ENCODE measurements at places on chromosomes 3 and 15. TPM values are rescaled to one million over a fixed set of nuclear protein-coding genes. Genes with fewer than 3 reads are reported as not detected.

DNA sequence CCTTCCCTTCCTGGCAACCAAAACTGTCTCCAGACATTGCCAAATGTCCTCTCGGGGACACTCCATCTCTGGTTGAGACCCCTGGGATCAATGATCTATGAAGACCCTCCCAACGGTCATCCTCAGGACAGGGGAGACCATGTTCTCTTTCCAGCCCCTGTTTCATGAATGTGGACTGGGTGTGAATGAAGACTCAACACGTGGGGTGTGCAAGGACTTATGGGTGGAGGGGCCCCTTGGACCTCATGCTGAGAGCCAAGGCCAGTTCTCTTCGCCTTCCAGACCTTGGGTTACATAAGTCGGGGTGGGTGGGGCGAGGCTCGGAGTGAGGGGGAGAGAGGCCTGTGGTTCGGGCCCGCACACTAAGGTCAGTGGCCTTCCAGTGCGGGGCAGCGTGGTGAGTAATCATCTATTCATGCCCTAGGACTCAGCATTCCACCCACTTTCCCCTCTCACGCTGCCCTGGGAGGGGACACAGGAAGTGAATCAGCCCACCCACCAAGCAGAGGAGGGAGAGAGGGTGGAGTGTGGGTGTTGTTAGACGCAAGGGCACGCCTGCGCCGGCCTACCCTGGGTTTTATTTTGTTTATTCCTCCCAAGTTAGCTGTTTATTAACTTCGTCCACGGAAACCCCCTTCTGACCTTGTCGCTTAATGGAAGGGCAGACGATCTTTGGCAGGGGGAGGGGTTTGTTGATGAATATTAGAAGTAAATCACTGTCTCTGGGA, 6.7 kb downstream of the PAQR5 start:
- DNase-seq, result no peak

- DNase-seq, result no peak
Observed at GRCh38 chr3:149658744-149659497, 1.1 kb upstream of the WWTR1 start.

DNA sequence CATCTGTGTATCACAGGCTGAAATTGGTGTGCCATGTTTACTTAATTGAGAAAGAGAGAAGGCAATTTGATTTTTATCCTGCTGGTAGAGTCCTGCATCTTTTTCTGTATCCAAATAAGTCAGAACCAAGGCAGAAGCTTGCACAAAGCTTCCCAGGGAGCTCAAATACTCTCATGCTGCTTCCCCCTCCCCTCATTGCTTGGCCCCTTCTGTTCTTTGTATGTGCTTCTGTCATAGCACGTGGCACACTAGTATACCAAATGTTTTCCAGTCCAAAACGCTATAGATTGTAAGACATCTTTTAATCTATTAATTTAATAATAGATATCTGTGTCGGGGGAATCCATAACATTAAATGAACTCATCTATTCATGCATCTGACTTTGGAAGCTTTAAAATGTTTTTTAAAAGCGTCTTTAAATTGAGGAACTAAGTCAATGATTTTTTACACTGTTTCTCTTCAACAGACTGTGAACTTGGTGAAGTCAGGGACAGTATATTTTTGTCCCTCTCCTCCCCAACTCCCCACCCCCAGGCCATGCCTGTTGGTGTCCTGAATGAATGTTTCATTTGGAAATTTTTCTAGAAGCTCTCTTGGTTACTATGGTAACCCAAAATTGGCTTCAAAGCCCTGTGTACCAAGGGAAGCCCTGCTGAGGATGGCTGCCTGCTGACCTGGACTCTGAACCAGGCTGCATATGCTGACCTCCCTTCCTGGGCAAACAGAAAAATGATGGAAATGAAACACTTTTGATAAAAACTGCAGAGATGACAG, 26.2 kb upstream of the SLC35G2 start:
- DNase-seq, result no peak

GRCh38 chr3:52879090-52879489, 18.3 kb downstream of the STIMATE start:
- DNase-seq, result no peak

- DNase-seq, result no peak
Observed at GRCh38 chr3:69052472-69052898, 352 bp upstream of the TMF1 start.

DNA sequence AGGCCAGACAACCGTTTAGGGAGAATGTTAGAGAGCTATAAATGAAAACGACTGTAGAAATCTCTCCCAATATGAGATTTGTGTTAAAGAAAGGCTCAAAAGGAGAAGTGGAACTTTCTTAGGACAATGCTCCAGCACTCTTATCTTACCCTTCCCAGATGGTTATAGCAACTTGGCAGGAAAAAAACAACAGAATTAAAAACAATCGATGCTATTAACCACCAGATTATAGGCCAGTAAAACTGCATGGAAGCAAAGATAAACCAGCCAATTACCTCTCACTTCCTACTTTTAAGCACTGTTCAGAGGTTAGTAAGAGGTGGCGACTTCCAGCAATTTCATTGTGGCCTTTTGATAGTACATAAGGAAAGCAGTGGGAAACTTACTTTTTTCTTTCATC, 72.9 kb downstream of the TMCC1 start:
- no peak for DNase-seq

The NMNAT3 gene
- total RNA-seq, result 7.3 TPM
